ENCODE measurements at places on chromosomes 7 and 10.

GRCh38 chr10:44368637-44369036 is 16.3 kb downstream of the CXCL12 start:
- DNase-seq = no peak

DNA sequence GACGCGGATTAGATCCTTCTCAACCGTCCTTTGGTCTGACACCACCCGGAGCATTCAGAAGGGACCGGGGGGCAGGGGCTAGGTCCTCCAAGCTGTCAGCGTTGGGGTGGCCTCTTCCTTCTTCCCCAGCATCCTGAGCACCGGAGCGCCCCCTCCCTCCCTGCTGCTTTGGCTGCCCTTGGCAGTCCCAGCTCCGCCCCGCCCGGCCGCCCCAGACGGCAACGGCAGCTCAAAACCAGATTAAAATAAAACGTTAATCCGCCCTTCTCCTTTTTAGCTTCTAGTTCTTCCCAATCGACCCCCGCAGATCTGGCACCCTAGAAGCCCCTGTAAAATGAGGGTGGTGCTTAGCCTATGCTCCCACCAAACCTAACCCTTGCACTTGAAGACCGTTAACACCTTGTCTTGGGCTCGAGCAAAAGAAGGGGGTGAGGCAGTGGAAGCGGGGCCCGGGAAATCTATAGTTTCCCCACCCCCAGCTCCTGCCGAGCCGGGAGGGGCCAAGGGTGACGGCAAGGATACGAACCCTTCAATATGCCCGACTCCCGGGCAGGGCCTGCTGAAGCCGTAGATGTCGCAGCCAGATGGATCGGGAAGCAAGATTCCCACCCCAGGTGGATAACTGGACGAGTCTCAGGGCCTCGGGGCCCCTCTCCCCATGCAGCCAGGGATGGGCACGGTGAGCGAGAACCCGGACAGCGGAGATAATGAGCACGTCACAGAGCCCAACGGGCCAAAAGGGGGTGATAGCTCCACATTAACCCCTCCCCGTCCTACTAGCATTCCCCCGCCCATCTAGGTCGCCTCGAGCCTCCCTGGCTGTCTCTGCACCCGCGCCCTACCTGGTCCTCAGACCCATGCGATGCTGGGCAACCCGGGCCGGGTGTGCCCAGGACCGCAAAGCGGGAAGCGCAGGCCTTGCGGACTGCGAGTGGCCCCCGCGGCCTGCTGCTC is 169.7 kb downstream of the NRF1 start:
- DNase-seq = peak; percentile 19

DNA sequence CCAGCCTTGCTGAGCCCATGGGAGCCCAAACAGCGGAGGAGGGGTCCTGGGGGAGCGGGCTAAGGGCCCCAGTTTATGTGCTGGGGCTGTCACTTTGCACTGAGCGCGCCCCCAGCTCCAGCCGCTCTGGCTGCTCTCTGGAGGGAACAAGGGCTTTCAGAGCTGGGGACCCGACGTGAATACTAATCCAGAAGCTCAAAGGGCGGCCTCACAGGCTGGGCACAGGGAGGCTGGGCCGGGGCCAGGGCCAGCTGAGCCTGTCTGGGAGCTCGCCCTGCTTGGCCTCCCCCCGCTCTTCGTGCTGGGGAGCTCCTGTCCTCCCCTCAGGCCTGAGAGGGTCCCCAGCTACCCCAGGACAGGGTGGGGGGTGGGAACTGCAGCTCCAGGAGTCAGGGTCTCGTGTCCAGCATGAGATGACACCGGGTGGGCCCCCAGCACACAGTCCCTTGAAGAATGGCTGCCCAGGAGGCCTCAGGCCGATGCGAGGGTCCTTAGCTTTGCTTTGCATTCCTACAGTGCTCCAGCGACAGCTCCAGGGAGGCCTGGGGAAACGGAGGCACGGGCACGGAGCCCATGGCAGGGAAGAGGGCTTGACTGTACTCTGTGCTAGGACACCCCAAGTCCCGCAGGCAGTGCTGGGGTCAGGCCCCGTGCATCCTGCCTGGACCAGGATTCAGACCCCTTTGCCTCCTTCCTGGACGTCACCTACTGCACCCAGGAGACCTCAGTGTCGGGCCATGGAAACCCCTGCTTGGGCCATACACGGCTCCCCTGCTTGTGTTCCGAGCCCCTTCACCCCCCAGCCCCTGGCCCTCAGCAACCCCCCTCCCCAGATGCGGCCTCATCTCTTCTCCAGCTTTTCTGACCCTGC is 5.8 kb upstream of the AMZ1 start:
- DNase-seq = no peak

DNA sequence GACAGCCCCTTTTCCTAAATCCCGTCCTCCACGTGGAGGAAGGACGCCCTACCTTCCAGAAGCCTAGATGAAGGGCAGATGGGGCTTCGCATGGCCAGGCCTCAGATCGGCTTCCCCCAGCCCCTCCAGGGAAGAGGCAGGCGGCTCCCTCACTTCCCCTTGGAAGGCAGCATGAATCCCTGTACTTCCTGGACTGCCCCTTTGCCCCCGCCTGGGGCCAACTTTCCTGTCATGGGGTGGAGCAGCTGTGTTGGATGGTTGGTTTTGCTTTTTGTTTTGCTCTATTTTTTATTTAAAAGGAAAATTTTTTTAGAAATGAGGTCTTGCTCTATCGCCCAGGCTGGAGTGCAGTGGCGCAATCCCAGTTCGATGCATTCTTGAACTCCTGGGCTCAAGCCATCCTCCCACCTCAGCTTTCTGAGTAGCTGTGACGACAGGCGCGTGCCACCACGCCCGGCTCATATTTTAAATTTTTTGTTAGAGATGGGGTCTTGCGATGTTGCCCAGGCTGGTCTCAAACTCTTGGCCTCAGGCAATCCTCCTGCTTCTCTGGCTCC is 27.2 kb downstream of the GTF2IRD1 start:
- DNase-seq = no peak

DNA sequence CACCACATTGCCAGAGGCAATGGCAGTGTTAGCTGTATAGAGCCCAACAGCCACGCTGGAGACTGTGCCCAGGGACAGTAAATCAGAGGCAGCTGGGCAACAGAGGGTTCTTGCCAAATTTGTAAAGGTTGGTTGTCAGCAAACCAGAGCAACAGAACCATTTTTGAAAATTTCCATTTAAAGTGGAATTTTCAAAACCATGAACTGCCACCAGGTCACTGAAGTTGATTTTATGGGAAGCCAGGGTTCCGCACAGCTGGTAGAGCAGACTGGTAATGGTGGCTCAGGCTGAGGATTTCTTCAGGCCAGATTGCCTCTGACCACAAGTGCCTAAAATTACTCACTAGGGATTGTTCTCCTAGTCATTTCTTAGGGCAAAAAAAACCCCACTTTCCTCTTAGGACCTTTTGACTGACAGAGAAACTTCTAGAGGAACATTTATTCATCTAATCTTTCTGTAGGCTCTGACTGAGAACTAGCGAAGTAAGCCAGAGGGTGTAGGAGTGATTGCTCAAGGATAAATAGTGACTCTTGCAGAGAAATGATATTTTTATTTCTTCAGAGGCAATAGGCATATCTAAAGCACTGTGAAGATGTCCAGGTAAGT is 342.4 kb downstream of the BBS9 start:
- DNase-seq = no peak

DNA sequence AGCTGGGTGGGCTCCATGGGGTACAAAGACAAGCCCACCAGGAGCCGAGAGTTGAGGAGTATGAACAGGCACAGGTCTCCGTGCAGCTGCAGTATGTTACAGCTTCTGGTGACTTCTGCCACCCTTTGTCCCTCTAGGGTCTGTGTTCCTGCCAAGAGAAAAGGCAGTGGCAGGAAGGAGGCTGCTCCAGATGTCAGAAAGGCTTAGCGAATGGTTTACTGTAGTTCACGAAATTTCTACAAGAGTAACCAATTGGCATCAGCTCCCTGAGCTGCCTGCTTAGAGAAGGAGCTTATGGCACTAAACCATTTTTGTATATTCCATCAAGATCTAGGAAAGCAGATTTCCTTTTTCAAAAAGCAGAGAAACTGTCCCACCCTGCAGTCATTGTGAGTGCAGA is 48.2 kb upstream of the TMEM72 start:
- DNase-seq = no peak

DNA sequence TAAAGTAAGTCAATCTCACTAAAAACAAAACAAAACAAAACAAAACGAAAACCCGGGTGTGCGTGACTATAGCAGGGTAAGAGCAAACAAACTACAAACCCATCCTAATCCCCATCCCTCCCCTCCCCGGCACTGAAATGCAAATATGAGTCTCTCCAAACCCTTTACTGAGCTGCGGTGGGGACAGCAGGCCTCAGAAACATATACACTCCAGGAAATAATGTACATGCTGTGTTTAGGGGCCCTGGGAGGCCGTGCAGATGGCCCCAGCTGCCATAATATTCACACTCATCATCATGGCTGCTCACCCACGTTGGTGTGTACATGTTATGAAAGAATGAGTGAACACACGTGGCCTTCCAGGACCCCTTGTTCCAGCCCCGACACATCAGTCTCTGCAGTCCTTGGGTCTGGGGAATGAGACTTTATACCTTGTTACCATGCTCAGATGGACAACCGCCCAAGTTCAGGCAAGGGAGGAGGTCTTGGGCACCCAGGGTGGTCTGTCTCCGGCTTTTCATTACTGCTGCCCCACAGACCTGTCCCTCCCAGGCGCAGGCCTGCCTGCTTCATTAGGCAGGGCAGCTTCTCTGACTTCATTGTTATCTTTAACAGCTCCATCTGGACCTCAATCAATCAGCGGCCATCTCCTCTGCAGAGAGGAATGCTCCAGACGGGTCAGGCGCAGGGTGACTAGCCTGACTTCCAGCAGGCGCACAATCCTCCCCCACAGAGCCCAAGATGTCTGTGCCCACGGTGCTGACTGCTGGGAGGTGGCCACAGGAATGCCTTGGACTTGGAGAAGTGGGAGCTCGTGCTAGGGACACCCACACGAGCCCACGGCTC is 20.6 kb downstream of the HSPA12A start:
- DNase-seq = no peak

GRCh38 chr10:127911218-127911866 is 4.4 kb downstream of the PTPRE start:
- DNase-seq = no peak

DNA sequence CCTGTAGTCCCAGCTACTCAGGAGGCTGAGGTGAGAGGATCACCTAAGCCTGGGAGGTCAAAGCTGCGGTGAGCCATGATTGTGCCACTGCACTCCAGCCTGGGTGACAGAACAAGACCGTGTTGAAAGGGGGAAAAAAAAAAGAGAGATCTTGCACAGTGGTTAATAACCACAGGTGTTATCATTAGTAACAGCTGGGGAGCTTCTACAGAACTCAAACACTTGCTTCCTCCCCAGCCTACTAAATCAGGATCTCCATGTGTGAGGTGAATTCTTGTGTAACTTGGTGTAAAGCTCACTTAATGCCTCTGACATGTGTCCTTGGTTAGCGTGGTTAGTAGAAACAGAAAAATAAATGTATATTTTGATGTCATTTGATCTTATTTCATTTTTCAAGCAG is 43.9 kb upstream of the BMS1 start:
- DNase-seq = no peak

DNA sequence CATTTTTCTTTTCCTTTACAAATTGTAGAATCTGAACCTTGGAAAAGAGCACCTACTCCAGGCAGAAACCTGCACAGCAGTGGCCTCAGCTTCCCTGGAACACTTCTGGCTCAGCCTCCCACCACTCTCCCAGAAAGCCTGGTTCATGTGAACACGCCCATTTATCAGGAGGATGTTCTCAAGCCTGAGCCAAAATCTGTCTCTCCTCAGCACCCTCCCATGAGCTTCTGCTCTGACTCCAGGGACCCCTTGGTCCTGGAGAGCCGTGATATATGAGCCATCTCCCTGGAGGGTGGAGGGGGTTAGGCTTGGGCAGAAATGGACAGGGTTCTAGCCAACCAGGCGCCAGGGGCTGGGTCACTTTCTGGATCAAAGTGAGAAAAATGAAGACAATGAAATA is 10.1 kb downstream of the GDF2 start:
- no peak for DNase-seq

DNA sequence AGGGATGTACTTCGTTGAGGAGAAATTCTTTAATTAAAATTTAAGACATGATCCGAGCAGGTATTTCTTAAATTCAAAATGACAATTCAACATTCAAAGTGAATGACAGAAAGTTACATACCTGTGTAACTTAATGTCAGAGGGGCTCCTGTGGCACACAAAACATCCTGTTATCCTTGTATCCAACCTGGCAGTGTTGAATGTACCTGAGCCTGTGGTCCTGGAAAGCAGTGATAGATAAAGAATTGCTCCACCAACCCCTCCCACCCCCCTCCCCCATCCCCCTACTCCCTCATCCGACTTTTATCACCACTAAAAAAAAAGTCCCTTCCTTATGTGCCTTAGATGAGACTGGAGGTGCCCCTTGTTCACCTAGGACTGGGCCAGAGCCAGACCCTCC is 119.4 kb upstream of the ADCY1 start:
- DNase-seq = no peak

- no peak for DNase-seq
These were observed 97.0 kb upstream of the DDC start for GRCh38 chr7:50662041-50662694.

- DNase-seq = no peak
These were observed 198.1 kb downstream of the ADARB2 start for GRCh38 chr10:1539216-1539615.

- DNase-seq = no peak
These were observed 22.9 kb upstream of the NEBL start for GRCh38 chr10:20920061-20920460.

DNA sequence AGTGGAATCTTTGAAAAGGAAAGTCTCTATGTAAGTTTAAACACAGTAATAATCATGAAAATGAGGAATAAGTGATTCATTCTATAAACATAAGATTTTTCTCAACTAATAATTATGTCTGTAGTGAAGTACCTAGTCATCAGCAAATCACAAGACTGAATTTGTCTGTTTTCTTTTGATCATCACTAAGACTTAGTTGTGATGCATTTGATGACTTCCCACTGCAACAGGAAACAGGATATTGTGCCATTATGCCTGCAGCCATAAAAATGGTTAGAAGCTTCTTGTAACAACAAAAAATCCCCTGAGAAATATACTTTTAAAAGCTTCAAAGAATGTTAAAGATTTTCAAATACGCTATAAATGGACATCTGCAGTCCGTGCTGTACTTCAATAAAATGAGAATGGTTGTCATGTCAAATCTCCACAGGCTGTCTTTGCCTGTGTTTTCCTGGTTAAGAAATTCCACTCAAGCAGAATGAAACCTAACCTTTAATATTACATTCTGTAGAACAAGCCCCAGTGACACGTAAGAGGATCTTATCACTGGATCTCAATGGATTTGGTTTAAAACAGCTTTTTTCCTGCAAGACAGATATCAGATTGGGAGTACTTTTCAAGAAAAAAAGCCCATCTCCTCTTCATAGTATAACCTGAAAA is 1262.3 kb upstream of the PHF14 start:
- no peak for DNase-seq

Measured in NCI-H2029 treated with DMSO at 0.1 percent for 48 hours (cell line).